ENCODE measurements at places on chromosomes 2 and 18.
A peak's percentile ranks its signal among the peaks of the same experiment; 100 is the strongest.

DNA sequence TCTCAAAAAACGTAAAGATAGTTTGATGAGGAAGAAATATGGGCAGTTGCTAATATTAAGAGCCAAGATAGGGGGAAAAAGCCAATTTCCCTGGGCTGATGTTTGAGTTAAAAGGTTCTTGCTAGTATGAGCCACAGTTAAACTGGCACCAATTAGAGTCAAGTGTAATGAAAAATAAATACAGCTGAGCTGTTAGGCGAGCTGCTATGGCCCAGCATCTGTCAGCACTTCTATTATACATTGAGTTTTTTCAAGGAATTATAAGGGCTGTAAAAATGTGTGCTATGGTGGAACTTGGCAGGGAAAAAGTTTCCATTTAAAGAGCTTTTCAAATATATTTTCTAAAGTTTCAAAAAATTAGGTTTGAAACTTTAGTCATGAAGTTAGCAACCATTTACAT lies 279.6 kb downstream of the CYRIA start:
- no peak for DNase-seq

- no peak for DNase-seq
These were observed 209.1 kb upstream of the REV1 start for GRCh38 chr2:99698896-99699295.

DNA sequence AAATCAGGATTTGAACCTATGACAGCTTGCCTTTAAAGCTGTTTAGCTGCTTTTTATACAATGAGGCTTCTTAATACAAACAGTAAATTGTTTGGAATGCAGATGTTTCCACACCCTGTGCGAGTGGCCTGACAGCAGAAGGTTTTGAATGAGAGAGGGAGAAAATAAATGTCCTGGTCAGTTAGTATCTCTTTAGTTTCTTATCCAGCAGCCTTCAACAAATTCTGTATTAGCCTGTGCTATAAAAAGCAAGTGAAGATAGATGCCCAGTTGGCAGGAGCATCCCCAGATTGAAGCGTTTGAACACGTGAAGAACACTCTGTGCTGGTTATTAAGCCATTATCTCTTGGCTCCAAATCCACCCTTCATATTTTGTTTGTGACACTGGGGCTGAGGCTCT lies 70.6 kb downstream of the CERS6 start:
- DNase-seq = no peak

GRCh38 chr2:106269591-106270291 lies 75.6 kb upstream of the UXS1 start:
- no peak for DNase-seq

DNA sequence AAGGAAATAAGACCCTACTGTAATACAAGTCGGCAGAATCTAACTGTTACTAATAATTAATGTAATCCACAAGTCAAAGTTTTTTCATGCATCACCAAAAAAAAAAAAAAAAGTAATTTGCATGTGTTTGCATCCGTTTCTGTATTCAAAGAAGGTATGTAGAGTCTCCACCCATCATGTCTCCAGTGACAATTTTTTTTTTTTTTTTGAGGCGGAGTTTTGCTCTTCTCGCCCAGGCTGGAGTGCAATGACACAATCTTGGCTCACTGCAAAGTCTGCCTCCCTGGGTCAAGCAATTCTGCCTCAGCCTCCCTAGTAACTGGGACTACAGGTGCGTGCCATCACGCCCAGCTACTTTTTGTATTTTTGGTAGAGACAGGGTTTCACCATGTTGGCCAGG lies 24.2 kb upstream of the NFU1 start:
- DNase-seq = no peak

- DNase-seq = no peak
These were observed 11.3 kb downstream of the CYTIP start for GRCh38 chr2:157432475-157433106.

DNA sequence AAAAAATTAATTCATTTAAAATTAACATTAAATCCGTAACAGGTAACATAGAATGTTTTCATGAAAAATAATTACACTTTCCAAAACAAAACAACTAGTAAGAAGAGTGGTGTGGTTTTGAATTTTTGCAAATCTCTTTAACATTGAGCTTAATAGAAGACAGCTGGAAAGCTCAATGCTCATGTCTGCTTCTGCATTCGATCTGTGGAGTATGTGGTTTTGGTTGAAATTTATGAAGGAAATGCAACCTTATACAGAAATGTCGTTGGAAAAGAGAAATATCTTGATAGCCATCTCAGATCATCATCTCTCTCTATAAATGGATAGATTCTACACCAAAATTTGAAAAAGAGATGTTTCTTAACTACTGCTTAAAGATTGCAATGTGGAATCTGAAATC lies 17.3 kb upstream of the FHL2 start:
- no peak for DNase-seq

GRCh38 chr2:232028631-232029030 lies 67.1 kb downstream of the DIS3L2 start:
- no peak for DNase-seq

- no peak for DNase-seq
These were observed 179.4 kb upstream of the ARL4C start for GRCh38 chr2:234676109-234676782.

DNA sequence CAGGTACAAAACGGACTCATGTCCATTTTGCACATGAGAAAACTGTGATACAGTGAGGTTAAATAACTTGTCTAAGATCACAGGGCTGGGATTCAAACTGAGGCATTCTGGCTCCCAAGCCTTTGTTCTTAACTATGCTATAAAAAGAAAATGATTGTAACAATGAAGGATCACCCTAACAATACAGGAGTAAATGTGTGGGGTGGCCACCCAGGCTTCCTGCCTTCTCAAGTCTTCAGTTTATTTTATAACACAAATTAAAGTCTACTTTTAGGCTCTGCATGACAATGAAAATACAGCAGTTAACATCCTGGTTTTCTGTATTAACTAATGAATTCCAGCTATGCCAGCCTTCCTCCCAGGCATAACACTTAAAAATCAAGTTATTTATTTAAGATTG lies 7.6 kb downstream of the WDFY1 start:
- DNase-seq = no peak

- DNase-seq = no peak
These were observed 304.5 kb upstream of the FANCL start for GRCh38 chr2:58545300-58546280.

DNA sequence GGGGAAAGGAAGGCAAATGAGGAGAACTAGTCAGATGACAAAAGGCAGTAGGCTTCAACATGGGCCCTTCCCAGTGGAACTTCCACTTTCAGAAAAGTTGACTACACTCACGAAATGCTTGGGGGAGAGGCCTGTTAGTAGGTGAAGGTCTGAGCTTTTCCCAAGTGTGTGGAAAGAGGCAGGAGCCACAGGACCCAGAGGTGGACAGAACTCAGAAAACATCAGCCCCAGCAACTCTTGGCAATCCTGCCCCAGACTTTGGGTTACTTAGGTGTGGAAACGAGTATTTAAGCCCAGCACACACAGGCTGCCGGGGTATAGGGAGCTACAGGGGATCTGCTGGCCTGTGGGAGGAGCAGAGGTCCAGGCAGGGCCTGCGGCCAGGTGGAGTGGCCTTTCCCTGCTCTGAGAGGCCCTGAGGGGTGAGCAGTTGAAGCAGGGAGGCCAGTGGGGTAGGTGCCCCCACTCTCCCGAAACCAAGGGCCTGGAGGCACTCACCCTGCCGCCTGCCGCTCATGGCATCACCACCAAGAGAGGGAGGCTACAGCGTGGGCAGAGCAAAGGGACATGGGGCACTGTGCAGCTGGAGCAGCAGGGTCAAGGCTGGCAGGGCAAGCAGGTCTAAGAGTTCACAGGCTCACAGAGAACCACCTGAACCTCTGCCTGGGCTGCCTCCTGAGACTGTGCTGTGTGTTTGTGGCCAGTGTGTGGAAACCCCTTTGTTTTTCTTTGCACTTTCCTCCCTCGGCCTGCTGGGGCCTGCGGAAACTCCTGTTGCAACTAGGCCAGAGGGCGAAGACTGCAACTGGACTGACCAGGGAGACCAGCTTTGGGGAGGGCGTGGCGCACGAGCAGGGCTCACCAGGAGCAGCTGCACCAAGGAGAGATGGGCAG lies 130.7 kb upstream of the SERTAD2 start:
- DNase-seq = no peak

GRCh38 chr18:46061387-46061786 lies 10.7 kb downstream of the PSTPIP2 start:
- no peak for DNase-seq

GRCh38 chr2:68908392-68908970 lies 37.3 kb upstream of the BMP10 start:
- DNase-seq = peak; percentile 37

- DNase-seq = no peak
These were observed 115.1 kb downstream of the ACKR3 start for GRCh38 chr2:236684504-236685256.

GRCh38 chr18:46152436-46152807 lies 48.2 kb downstream of the HAUS1 start:
- no peak for DNase-seq

GRCh38 chr18:61922435-61922834 lies 29.6 kb upstream of the RNF152 start:
- DNase-seq = no peak

GRCh38 chr2:157032017-157032416 lies 225.5 kb upstream of the GALNT5 start:
- DNase-seq = no peak

DNA sequence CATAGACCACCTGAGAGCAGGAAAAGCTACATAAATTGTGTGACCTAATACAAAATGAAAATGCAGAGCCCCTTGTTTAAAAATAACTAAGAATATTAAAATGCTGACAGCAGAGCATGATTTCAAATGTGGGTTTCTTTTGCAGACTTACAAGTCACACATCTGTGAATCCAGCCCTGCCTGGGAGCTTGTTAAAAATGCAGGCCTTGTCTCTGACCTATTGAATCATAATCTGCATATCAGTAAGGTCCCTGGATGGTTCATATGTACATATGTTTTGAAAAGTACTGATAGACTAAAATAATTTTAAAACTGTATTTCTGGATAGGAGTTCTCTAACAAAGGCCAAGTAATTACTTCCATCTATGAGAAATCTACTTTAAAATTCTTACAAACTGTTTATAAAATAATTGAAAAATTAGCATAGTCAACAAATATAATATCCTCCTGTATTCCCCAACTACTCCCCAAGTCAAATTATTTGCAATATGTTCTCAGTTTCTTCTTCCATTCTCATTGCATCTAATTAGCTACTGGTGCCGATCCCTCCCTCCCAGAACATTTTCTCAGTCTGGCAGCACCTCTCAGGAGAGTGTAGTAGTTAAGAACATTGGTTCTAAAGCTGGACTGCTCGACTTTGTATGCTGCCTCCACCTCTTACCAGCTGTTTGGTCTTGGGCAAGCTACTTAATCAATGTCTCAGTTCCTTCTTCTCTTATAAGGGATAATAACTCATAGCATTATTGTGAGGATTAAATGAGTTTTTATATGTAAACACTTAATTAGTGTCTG lies 1040.4 kb upstream of the CDH2 start:
- DNase-seq = no peak

DNA sequence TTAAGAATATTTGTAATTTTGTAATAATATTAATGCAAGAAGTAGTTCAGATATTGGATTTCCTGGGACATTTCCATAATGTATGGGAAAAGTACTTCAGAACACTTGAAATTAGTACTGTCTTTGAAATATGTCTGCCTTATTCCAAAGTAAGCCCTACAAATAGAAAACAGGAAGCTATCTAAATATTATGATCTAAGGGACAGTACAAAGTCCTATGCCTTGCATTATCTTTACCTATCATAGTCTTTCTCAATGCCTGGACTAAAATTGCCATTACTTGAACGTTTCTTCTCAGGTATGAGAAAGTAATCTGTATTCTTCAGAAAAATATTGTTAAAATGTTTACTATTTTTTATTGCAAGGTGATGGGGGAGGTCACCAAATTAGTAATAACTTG lies 113.0 kb downstream of the PPP1R1C start:
- DNase-seq = no peak

GRCh38 chr2:58930537-58930936 lies 689.4 kb upstream of the FANCL start:
- DNase-seq = no peak

DNA sequence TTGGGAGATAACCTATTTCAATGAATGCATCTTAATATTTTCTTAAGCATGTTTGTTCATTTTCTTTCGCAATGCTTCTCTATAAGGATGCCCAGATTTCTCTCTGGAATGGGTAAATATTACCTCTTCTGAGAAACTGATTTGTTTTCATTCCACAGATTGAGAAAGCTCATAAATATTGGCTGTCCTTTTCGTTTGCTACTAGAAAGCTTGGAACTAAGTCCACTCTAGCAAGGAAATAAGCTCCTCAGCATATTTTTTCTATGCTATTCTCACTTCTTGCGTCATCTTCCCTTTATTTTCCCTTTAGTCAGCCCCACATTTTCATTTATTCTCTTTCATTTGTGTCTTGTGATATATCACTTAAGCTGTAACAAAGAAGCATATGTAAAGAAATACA lies 76.3 kb downstream of the ANTXR1 start:
- no peak for DNase-seq

GRCh38 chr2:63734510-63734909 lies 107.2 kb upstream of the UGP2 start:
- DNase-seq = no peak

DNA sequence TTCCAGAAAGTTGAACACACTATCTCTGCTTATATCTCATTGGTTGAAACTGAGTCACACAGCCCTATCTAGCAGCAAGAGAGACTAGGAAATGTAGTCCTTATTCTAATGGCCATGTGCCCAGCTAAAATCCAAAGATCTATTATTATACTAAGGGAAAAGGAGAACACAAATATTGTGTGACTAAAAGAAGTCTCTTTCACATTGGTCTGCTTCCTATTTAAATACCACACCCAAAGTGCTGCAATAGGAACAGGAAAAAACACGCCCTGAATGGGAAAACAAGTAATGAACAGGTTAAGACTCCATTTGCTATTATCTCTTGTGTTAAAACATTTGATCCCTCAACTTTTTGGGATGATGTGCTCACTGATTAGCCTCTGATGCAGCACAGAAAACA lies 86.8 kb upstream of the BARD1 start:
- no peak for DNase-seq

DNA sequence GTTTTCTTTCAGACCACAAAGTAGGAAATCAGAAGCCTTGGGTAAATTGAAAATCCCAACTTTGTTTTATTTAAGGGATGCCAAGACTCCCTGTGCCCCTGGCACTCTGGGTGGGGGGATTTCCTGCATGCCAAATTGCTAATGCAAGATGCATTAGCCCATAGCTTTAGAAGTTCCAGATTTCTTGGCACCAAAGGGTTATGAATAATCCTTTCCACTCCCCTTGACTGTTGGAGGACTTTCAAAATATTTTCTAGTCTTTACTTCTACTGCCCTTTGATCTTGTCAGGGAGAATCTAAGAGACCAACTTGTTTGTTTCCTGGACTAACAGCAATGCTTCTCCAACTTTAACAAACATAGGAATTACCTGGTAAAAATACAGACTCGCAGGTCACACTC lies 81.8 kb upstream of the TGIF1 start:
- DNase-seq = no peak

DNA sequence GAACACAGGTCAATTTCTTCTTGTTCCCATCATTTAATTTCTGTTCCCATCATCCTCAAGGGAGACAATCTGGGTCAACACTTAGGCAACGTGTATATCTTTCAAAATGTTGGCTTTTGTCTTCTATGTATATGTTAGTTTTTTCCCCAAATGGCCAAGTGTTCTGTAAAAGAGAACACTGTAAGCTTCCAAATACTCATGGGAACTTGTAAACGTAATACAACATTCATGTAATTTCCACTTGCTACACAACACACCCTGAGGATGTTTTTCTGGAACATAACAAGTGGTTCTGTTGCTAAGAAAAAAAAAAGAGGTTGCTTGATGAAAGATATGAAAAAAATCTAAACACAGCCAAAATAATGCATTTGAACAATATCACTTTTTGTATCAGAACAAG lies 149.1 kb downstream of the ATAD2B start:
- no peak for DNase-seq

GRCh38 chr2:56476509-56477071 lies 292.8 kb downstream of the CCDC85A start:
- DNase-seq = no peak

All from stimulated activated CD8-positive, alpha-beta memory T cell treated with anti-CD3 and anti-CD28 coated beads, Interleukin-15, amount 100 ng/mL, for 24 hours (primary cell).